ENCODE measurements at places on chromosomes 12 and 14. TPM values are rescaled to one million over a fixed set of nuclear protein-coding genes. Genes with fewer than 3 reads are reported as not detected.

DNA sequence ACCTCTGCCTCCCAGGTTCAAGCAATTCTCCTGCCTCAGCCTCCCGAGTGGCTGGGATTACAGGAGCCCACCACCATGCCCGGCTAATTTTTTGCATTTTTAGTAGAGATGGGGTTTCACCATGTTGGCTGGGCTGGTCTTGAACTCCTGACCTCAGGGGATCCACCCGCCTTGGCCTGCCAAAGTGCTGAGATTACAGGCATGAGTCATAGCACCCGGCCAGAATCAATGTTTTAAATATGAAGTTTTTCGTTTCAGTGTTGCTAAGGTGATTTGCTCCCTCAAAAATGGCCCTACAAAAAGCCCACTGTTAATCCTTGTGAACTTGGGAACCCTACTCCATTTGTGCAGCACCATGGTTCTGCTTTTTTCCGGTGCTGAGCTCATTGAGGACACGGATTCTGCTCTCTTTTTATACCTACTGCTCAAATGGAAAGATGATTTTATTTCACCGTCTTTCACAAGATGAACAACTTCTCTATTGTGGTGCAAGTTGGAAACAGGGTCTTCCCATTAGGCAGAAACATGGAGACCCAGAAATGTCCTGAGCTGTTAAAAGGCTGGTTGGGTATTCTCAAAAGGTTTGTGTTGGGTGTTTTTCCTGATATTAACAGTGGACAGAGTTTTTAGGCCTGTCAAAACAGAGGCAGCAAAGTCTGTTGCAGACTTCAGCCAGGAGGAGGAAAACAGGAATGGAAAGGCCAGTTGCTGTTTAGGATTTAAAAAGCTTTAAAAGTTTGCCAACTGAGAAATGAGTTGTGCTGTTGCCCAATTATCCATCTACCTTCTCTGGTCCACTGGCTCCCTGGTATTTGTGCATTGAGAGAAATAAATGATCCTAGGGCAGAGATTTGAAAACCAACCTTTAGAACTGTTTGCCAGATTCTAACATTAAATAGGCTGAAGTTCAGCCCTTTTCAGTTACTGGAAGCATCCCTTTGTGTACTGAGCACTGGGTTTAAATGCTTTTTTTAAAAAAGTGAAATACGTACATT, 85.8 kb downstream of the ATP23 start:
- no peak for DNase-seq

GRCh38 chr14:98897605-98898309, 374.2 kb downstream of the BCL11B start:
- DNase-seq: no peak

DNA sequence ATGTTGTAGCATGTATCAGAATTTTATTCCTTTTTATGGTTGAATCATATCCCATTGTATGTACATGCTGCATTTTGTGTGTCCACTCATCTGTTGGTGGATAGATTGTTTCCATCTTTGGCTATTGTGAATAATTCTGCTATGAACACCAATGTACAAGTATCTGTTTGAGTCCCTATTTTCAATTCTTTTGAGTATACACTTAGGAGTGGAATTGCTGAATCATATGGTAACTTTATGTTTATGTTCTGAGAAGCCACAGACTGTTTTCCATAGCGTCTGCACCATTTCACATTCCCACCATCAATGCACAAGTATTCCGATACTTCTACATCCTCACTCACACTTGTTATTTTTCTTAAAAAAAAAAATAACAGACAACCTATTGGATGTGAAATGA, 91.5 kb downstream of the ARF6 start:
- no peak for DNase-seq

- DNase-seq: no peak
These were observed 98.1 kb downstream of the ANO2 start for GRCh38 chr12:5846950-5847349.

DNA sequence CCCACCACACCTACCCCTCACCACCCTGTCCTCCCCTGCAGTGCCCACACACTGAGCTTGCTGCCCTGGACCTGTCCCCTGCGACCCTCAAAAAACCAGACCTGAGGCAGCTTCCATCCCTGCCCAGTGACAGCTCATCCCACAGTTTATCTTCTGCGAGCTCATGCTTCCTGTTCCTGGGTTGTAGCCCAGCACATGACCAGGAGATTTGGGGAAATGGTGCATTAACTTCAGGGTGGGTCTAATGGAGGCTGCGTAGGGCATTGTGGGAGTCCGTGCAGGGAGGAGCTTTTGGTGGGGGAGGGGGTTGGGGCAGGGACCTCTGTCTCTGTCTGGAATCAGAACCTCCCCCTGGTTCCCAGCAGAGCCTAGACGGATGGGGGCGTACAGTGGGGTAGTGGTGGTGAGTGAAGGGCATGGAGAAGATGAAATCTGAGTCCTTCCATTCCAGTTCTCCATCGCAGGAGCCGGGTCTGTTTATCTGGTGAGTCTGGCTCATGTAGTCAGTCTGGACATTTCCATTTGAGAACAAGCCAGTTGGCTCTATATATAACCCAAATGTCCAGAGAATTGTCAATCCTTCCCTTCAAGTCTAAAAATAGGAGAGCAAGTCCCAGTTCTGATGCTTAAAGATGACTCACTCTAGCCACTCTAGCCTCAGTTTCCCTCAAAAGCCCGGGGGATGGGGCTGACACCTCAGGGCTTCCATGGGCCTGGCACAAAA, 270.9 kb downstream of the CACNA1C start:
- DNase-seq: no peak

Gene HOTAIR
- total RNA-seq: not detected

- DNase-seq: no peak
These were observed 15.0 kb downstream of the KCTD10 start for GRCh38 chr12:109461846-109462756.
